Activated CD8-positive, alpha-beta memory T cell treated with anti-CD3 and anti-CD28 coated beads for 1 hour (primary cell): ENCODE measurements at places on chromosomes 5 and 9.
A peak's percentile ranks its signal among the peaks of the same experiment; 100 is the strongest.

DNA sequence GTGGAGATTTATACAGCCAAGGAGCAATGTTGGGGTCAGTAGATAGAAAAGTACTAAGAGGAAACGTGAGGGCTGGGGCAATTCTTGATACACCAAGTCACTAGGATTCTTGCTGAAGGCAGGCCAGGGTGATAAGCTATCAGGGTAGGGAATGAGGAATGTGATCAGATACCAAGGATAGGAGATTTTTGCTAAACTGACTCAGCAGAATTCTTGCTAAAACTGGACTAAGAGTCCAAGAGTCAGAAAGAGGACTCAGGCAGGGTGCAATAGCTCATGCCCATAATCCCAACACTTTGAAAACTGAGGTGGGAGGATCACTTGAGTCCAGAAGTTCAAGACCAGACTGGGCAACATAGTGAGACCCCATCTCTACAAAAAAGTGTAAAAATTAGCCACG, 71.7 kb downstream of the ENTREP1 start:
- no peak for DNase-seq

GRCh38 chr9:69066955-69067354, 31.4 kb downstream of the FXN start:
- no peak for DNase-seq

GRCh38 chr5:154301726-154302125, 111.2 kb downstream of the GALNT10 start:
- no peak for DNase-seq

DNA sequence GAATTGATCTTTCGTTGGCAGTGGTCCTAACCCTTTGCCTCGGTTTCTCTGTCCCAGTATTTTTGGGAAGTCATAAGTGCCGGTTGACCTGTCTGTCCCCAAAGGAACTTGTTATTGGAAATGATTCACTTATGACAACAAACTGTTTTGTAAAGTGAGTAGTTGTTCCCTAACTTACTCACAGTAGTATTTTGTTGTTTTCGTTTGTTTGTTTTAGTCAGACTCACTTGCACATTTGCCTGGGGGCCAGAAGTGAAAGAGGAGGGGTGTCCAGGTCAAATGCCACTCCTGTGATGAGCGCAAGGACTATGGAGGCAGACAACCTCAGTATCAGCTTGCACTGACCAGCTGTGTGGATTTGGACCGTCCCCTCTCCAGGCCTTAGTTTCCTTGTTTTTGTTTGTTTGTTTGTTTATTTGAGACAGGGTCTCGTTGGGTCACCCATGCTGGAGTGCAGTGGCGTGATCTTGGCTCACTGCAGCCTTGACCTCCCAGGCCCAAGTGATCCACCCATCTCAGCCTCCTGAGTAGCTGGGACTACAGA, 47.3 kb downstream of the ANKRD55 start:
- DNase-seq, result no peak

DNA sequence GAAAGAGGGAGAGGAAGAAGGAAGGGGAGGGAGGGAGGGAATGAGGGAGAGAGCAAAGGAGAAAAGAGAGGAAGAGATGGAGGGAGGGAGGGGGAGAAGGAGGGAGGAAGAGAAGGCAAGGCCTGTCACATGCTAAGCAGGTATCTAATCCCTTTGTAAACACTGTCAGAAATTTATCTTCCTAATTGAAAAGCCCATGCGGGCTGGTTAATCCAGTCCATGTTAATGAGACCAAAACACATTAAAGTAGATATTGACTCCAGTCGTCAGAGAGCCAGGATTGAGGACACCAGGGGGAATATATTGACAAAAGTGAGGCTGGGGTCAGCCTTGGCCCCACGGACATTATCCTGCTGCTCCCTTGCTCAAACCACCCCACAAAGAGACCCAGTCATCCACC, 37.4 kb upstream of the ALDH1B1 start:
- no peak for DNase-seq

DNA sequence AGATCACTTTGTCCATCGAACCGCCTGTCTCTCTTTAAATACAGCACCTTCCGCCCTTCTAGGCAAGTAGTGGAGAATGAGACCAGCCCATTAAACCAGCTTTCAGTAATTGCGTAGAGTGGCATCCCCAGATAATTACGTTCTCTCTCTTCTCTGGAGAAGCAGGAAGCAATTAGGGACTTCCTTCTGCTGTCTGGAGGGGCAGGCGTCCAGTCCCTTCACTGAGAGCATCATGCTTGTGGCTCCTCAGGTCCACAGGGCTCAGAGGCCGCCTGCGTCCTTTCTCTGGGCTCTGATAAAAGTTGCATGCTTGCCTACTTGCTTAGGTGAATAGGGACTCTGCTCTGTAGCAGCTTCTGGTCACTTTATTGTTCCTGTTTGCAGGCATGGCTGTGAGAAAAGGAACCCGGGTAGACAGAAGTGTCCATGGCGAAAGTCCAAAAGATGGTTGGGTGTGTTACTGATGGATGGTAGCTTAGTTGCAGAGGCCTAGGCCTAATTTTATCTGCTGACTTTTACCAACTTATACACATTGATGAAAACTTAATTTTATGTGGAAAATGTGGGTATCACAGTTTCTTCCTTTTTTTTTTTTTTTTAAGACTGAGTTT, 299.1 kb upstream of the PANK3 start:
- DNase-seq, result no peak

DNA sequence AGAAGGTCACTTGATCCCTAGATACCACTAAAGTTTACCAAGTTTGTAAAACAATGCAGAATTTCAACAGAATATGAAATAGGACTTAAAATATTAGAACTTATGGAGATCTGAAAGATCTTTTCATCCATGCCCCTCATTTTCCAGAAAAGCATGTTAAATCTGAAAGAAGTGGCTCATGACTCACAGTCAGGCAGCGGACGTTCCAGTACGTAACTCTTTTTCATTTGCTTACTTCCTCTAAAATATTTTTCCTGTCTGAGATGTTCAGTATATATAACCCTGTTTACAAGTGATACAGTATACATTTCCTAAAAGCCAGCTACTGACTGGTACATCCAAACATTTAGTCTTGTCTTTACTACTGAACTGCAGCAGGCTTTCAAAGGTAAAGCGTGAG, 22.3 kb downstream of the FBXW2 start:
- DNase-seq, result no peak

GRCh38 chr5:133579766-133580165, 32.6 kb downstream of the FSTL4 start:
- DNase-seq, result no peak

- DNase-seq, result no peak
Observed at GRCh38 chr9:111386386-111386785, 56.4 kb upstream of the OR2K2 start.

GRCh38 chr9:105051897-105052296, 123.9 kb upstream of the ABCA1 start:
- DNase-seq, result no peak

DNA sequence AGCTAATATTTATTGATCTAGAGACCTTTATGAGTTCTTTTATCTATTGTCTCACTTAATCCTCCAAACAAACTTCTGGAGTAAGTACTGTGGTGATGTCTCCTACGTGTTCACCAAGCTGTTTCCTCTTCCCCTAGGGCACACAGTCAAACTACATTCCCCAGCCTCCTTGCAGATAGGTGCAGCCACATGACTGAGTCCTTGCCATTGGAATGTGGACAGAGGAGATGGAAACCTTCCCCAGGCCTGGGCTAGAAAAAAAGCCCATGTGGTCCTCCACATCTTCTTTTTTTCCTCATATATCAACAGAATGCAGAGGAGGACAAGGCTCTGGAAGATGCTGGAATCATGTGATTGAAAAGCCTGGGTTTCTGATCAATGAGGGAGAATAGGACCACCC, 88.0 kb downstream of the ANKRD55 start:
- DNase-seq, result no peak

GRCh38 chr9:4706971-4707622, 27.7 kb downstream of the CDC37L1 start:
- no peak for DNase-seq

GRCh38 chr5:67998709-67999261, 216.8 kb upstream of the PIK3R1 start:
- no peak for DNase-seq

DNA sequence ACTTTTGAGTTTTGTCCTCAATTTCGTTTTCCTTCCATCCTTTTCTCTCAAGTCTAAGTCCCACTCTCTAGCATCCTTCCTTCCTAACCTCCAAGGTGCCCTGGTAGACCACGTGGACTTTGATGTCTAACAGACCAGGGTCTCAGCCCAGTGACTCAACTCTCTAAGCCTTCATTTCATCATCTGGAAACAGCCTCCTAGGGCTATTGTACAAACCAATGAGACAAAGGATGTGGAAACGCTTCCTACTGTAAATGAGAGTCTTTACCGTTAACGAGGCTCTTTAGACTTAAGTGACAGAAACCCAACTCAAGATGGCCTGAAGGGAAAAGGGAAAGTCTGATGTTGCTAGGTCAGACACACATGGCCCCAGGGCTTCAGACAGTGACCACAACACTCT, 49.2 kb upstream of the CPLX2 start:
- DNase-seq, result no peak

DNA sequence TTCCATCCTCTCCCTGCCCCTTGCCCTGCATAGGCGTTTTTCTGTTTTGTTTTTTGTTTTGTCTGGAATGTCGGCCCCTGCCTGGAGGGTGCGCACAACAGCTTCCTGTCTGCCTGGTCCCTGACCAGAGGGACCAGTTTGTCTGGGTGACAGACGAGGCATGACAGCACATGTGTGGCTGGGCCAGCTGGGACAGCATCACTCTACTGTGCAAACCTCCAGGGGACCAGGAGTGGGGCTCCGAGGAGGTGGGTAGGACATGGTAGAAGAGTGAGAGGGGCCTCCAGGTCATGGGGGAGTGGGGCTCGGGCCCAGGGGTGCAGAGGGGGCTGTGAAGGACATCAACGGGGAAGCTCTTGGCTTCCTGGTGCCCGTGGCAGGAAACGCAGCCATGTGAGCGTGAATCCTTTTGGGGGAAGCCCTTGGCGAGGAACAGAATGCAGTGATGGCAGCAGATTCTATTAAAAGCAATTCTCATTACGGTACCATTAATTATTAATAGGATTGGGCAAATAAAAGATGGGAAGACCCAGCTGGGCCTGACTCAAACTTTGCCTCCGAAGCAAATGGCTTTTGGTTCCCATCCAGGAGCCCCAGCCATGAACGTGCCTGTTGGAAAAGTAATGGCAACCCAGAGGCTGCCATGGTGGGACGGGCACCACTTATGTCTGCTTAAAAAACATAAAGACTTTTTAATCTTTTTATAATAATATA, 184.4 kb upstream of the IER5L start:
- DNase-seq, result no peak

DNA sequence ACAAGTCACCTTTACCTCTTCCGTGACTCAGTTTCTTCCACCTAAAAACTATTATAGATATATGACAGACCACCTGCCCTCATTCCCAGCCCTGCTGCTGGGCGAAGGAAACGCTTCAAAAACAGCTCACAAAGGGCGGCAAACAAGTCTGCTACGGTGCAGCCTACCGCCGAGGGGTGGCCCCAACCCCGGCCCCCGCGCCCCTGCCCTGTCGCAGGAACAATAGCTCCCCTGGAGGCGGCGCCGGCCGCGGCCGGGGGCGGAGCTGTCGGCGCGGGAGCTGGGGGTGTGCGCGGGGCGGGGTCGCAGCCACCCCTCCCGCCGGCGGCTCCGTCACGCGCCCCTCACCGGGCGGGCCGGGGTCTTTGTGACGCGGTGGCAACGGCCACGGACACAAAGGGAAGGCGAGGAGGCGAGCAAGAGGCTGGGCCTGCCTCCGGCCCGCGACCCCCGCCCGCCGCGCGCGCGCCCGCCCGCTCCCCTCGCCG, at the start of gene TMEFF1:
Gene TMEFF1, plus strand, starts transcription at position 362 of the 488 bp plus-strand sequence. CDS start 396 bp downstream, outside the sequence.
- peak; percentile 14 for DNase-seq

GRCh38 chr5:41638685-41639084, 128.3 kb upstream of the PLCXD3 start:
- DNase-seq, result no peak

GRCh38 chr9:89478821-89479668, 18.9 kb downstream of the SEMA4D start:
- DNase-seq, result no peak
